Activated gamma-delta T cell treated with anti-CD3 and anti-CD28 coated beads, Interleukin-2, amount 50 U/mL, for 16 hours (primary cell): ENCODE measurements at places on chromosomes 4 and X.
A peak's percentile ranks its signal among the peaks of the same experiment; 100 is the strongest.

GRCh38 chr4:13108096-13108495 is 376.0 kb downstream of the RAB28 start:
- DNase-seq = no peak

- DNase-seq = peak; percentile 77
These were observed 37.3 kb upstream of the CLCN4 start for GRCh38 chrX:10119399-10119990.

- no peak for DNase-seq
These were observed 662 bp downstream of the APBB2 start for GRCh38 chr4:41213625-41214135.

DNA sequence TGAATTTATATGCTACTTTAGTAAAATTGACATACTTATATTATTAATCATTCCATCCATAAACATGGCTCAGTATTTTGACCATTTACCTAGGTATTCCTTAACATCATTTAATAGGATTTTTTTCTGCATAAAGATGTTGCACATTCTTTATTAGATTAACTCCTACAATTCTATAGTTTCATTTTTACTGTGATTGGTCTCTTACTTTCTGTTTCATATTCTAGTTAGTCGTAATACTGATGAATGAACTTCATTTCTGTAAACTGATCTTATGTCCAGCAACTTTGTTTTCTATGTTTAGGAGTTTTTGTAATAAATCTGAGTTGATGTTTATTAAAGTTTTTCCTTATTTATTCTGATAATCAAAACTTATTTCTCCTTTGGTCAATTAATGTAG is 278.2 kb upstream of the CXXC4 start:
- DNase-seq = no peak

GRCh38 chrX:29813174-29813573 is 402.2 kb upstream of the MAGEB2 start:
- no peak for DNase-seq

GRCh38 chr4:126106658-126107057 is 791.9 kb downstream of the FAT4 start:
- DNase-seq = no peak

- DNase-seq = no peak
These were observed 170.4 kb upstream of the MAB21L2 start for GRCh38 chr4:150411520-150411919.

- DNase-seq = no peak
These were observed 10.6 kb upstream of the HMX1 start for GRCh38 chr4:8882239-8882638.

DNA sequence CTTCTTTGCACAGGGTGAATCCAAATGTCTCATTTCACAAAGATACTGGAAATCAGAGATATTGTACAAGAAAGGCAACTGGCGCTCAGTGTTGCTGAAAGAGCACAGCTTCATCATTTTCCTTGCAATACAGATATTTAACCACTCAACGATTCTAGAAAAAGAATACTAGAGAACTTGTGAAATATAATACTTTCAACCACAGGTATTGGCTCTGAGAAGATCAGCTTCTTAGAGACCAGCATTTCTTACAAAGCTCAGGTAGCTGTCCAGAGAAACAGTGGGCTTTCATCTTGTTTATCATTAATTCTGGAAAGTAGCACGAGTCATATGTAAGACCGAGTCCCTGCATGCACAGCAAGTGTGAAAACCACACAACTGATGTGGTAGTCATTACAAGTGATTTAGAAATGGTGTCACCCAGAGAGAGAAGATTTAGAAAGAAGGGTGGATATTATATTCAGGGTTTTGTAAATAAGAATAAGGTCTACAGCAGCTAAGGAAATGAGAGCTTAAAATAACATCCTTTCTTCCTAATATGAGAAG is 7.8 kb upstream of the PPARGC1A start:
- DNase-seq = no peak

DNA sequence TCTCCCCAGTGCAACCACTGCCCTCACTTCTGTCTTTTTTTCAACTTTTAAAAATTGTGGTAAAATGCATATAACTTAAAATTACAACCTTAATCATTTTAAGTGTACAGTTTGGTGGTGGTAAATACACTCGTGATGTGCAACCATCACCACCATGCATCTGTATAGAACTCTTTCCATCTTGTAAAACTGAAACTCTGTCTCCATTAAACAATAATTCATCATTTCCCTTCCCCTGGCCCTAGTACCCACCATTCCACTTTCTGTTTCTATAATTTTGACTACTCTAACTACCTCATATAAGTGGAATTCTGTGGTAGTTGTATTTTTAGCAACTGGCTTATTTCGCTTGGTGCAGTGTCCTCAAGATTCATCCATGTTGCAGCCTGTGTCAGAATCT is 6.8 kb upstream of the CTBP1 start:
- no peak for DNase-seq

GRCh38 chr4:163191999-163192398 is 25.3 kb upstream of the NAF1 start:
- DNase-seq = no peak

DNA sequence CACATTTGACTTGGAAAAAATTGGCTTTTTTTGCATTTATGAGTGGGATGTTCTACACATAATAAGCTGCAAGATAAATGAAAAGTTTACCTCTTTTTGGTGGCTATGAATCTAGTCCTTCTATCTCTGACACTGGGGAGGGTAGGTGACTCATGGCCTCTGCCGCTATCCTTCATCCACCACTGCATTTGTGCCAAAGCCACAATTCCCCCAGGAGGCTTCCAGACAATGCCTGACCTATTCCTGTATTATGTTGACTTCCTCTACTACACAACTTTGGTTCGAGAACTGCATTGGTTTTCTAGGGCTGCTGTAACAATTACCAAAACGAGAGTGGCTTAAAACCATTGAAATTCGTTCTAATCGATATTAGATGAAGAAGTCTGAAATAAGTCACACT is 245.6 kb downstream of the TRAM1L1 start:
- no peak for DNase-seq

GRCh38 chr4:7247521-7247920 is 55.2 kb downstream of the SORCS2 start:
- no peak for DNase-seq

DNA sequence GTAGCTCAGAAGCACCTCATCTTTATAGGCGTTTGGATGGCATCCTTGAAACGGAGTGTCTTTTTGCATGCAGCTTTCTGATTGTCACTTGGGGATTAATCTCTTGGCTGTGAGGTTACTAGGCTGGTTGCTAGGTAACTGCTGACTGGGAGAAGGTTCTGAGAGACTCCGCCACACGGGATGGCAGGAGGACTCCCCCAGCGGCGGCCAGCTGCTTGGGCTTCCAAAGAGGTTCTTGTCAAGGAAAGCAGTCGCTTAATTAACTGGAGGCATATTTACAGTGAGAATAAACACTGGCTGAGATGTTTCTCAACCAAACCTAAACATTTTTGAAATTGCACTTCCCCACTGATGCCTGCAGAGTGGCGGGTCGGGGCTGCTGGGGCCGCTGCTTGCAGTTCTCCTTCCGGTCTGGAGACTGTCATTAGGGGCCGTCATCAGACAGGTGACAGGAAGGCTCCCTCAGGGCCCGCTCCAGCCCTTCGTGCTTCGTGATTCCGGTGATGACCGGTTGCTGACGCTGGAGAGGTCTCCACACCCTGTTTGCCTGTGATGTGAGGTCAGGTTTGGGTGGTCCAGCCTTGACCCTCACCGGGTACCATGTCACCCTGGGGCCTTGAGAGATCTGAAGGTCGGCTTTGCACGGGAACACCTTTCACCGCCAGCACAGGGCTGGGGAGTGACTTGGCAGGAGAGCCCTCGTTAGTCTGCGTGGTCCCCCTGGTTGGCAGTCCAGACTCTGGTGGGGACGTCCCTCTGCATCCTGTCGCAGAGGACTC is 9.1 kb downstream of the NSG1 start:
- DNase-seq = no peak

DNA sequence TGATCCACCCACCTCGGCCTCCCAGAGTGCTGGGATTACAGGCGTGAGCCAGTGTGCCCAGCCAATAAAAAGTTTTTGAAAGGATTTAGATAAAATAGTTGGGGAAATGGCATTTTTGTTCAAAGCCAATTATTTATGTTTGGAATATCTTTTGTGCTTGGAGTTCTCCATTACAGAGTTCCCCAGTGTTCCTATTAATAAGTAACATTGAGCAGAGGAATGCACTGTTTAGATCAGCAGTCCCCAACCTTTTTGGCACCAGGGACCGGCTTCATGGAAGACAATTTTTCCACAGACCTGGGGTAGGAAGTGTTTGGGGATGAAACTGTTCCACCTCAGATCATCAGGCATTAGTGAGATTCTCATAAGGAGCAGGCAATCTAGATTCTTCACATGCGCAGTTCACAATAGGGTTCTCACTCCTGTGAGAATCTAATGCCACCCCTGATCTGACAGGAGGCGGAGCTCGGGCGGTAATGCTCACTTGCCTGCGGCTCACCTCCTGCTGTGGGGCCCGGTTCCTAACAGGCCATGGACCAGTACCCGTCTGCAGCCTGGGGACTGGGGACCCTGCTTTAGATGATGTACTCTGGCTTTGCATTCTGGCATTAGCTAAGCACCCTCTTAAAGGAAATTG is 8.3 kb downstream of the PKD2 start:
- DNase-seq = no peak

GRCh38 chrX:135981010-135981409 is 4.2 kb upstream of the SLC9A6 start:
- DNase-seq = no peak

GRCh38 chrX:10619425-10620046 is 849 bp downstream of the MID1 start:
- no peak for DNase-seq

DNA sequence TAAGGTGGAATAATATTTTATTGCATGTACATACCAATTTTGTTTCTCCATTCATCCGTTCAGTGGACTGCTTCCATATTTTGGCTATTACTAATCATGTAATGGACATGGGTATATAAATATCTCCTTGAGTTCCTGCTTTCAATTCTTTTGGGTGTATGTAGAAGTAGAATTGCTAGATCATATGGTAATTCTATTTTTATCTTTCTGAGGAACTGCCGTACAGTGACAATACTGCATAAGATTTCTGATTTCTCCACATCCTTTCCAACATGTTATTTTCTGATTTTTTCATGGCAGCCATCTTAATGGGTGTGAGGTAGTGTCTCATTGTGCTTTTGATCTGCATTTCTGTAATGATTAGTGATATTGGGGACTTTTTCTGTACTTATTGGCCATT is 19.2 kb downstream of the ALPK1 start:
- no peak for DNase-seq

DNA sequence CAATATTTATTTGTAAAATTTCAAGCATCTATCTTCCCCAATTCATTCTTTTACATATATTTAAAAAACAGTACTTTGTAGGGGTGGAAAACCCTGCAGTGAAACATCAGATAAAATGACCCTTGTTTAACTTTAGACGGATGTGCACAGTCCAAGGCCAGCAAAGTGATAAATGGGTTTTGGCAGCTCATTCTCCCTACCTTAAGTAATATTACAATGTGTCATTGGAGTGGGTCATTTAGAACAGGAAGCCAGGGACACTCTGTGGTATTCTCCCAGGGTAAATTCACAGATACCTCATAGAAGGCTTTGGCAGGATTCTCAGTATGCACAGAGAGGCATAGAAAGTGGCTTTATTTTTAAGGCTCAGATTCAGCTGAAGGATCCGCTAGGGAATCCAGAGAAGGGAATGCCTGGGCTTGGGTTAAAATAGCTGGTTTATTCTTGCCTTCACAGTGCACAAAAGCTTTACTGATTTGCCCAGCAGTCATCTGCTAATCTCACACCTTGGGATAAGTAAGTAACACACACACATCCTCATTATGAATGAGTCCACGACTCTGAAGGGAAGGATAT is 206.7 kb downstream of the RASL11B start:
- no peak for DNase-seq

- DNase-seq = no peak
These were observed 77.8 kb downstream of the GRID2 start for GRCh38 chr4:92381616-92382015.

DNA sequence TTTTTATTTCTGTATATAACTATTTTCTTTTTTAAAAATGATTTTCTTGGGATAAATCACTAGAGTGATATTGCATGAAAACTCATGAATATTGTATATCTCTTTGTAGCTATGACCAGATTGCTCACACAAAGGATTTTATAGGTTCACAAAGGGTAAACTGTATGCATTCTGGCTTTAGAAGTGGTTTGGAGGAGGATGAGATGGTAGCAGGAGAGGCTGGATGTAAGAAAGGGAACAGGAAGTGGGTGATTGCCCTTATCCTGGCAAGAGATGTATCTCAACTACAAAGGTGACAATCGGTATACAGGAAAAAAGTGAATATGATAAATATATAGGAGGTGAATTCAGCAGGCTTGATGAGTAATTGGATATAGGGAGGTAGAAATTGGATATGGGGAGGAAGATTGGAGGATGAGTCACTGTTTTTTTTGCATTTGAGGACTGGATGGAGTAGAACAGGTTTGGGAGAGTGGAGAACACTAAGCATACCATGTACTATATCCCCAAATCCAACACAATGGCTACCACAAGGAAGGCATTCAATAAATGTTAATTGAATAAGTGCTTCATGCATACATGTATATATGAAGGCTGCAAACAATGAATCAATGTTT is 9.9 kb downstream of the FGG start:
- DNase-seq = no peak

DNA sequence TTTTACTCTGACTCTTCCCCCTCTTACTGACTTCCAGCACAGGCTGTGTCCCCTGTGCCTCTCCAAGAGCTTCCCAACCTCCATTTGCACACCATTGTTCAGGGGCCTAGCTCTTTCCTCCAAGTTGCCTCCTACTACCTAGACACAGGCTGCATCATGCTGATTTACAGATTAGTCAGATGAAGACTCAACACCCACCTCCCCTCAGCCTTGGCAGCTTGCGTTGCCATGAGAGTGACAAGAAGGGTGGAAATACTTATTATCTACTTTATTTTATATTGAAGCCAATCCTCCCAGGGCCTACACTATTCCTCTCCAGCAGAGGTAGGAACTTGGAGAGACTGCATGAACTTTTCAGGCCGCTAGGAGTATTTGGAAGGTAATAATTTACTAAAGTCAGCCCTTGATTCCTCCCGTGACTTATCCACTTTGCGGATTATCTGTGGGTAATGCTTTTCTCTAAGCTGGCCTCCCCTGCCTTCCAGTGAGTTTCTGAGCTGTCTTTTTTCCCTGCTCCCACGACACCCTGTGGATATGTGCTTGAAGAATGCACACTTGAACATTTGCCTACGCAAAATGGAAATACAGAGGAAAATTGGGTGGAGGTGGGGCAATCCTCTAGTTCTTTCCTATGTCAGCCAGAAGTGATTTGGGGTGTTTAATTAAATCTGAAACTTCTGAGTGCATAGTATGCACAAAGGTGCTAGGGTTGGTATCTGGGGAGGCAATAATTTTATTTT is 74.1 kb upstream of the TMEM164 start:
- DNase-seq = no peak
